ENCODE measurements at places on chromosomes 7 and 10. TPM values are rescaled to one million over a fixed set of nuclear protein-coding genes. Genes with fewer than 3 reads are reported as not detected.

GRCh38 chr10:15361131-15361530, 10.0 kb downstream of the FAM171A1 start:
- no peak overlapping the region for H3K4me3 ChIP-seq
- H3K27me3 ChIP-seq: no peaks in the 10 kb centered on the region
- H3K36me3 ChIP-seq: no peaks in the 10 kb centered on the region
- H3K4me1 ChIP-seq: no peaks in the 10 kb centered on the region
- no peak for DNase-seq

Gene PON3
- polyA plus RNA-seq: not detected

DNA sequence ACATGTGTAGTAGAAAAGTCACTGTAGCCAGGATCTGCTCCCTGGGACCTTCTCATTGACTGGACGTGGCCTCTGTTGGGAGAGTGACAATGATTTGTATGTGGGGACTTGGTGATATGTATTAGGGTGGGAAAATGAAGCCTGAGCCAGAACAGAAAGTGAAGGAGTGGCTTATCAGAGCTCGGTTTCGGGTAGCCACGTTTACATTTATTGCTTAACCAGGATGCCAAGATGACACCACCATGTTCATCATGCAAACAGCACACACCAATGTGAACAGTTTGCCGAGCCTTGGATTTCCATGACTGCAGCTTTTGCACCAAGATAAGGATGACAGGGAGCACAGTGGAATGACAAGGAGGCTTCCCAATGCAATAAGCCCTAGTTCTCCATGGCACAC, 112.8 kb upstream of the STK17A start:
- peaks cover 8% of the 10 kb centered on the region for H3K4me1 ChIP-seq
- no peak overlapping the region for H3K4me3 ChIP-seq
- DNase-seq: no peak
- H3K36me3 ChIP-seq: no peaks in the 10 kb centered on the region
- H3K27ac ChIP-seq: no peak overlapping the region
- H3K27me3 ChIP-seq: no peaks in the 10 kb centered on the region

Gene CALY
- 0.05 TPM for polyA plus RNA-seq

Gene PRPS1L1
- not detected for polyA plus RNA-seq

DNA sequence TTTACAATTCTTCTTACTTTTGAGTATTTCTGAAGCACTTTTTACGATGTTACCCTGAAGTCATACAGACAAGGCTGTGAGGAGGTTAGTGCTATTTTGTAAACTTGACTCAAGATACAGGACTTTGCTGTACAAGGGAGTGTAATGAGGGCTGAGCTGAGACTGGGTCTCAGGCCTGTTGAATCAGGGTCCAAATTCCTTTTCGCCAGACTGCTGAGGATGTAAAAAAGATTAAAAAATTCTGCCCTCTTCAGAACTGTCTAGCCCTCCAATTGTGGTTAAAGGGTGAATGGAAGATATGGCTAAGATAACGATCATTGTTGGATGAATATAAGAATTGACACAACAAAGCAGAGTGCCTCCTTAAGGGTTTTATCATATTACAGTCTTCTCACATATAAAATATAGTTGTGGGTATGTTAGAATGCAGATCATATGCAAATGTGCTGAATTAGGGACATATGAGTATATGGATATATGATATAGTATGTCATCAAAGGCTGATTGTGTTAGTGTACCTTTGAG, 165.4 kb downstream of the SUGCT start:
- H3K27me3 ChIP-seq: no peaks in the 10 kb centered on the region
- H3K4me1 ChIP-seq: no peaks in the 10 kb centered on the region
- H3K27ac ChIP-seq: no peak overlapping the region
- no peak overlapping the region for H3K4me3 ChIP-seq
- no peaks in the 10 kb centered on the region for H3K36me3 ChIP-seq
- no peak for DNase-seq

DNA sequence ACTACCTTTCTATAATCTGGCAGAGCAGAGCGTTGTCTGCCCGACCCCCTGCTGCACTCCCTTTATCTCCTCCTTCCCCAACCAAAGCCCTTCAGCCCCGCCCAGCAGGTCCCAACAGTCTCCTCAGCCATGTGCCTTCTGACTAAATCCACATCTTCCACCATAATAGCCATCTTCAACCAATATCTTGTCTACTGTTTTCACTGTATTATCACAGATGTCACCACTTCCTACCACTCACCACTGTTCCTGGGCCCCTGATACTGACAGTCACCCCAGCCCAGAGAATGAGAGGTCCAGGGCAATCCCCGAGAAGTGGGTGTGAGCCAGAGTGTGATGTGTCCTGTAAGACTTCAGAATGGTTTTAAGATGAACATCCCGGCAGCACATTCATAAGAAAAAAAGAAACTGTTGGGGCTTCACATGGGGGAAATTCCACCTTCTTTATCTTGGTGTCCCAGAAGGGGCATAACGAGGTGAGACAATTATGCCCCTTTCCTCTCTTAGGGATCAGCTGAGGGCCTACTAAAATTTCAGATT, 25.3 kb downstream of the CCDC6 start:
- H3K4me3 ChIP-seq: no peak overlapping the region
- no peak overlapping the region for H3K27ac ChIP-seq
- H3K4me1 ChIP-seq: peaks cover 41% of the 10 kb centered on the region
- no peaks in the 10 kb centered on the region for H3K27me3 ChIP-seq
- DNase-seq: no peak

Gene ASB13
- 9.8 TPM for polyA plus RNA-seq

GRCh38 chr7:50197549-50197948, 104.5 kb upstream of the ZPBP start:
- no peaks in the 10 kb centered on the region for H3K4me1 ChIP-seq
- no peak overlapping the region for H3K27ac ChIP-seq
- H3K36me3 ChIP-seq: no peaks in the 10 kb centered on the region
- no peak for DNase-seq
- H3K27me3 ChIP-seq: no peaks in the 10 kb centered on the region

DNA sequence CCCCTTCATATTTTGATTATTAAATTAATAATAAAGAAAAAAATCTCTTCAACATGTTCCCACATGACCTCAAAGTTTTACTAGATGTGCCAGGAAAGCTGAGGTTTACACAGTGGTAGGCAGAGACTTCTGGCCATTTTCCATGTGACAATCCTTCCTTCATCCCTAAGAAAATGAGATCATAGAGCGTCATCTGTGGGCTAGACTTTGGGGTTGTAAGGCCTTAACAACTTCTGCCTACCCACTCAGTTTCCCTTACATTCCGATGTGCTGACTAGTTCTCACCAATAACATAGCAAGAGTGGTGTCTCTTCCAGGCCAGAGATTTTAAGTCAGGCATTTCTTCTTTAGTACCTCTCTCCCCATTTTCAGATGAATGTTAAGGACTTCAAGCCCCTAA, 171.1 kb upstream of the PHF14 start:
- no peaks in the 10 kb centered on the region for H3K4me1 ChIP-seq
- no peaks in the 10 kb centered on the region for H3K27me3 ChIP-seq

GRCh38 chr10:7492660-7493046, 81.8 kb upstream of the SFMBT2 start:
- no peaks in the 10 kb centered on the region for H3K27me3 ChIP-seq
- DNase-seq: no peak
- peaks cover 9% of the 10 kb centered on the region for H3K4me1 ChIP-seq
- H3K4me3 ChIP-seq: no peak overlapping the region

Gene TMEM270
- not detected for polyA plus RNA-seq

DNA sequence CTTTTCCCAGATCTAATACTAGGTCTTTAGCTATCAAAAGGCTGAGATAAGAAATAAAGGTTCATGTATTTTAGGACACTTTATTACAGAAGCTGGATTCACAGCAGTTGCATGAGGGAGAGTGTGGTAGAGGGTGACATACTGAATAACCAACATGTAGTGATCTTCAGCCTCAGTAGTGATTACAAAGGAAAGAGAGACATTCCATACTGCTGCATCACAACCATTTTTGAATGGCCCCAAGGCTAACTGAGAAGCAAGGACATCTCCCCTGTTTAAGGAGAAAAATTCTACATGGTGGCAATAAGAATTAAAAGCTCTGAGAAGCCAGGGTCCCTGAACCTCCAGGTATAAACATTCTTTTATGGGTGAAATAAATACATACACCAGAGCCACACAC, 35.3 kb downstream of the COG5 start:
- H3K4me3 ChIP-seq: no peak overlapping the region
- no peaks in the 10 kb centered on the region for H3K27me3 ChIP-seq
- H3K36me3 ChIP-seq: peaks cover 17% of the 10 kb centered on the region
- peaks cover 8% of the 10 kb centered on the region for H3K4me1 ChIP-seq
- no peak for DNase-seq
- H3K27ac ChIP-seq: no peak overlapping the region

DNA sequence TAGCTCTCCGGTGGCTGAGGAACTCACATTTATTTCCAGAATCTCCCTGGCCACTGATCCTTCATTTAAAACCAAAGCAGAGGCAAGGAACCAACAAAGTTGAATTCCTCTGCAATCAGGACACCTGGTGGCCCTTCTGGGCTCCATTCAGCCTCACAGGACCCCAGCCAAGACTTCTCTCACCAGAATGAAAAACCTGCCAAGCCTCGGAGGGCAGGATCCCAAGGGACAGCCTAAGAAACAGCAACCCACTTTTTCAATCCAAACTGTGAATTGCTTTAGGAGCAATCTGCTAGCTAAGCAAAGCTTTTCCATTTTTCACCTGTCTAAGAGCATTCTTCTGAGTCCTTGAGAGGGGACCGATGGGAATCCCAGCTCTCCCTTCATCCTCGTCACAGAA, 34.6 kb downstream of the OAT start:
- no peak overlapping the region for H3K4me3 ChIP-seq
- no peaks in the 10 kb centered on the region for H3K36me3 ChIP-seq
- H3K27ac ChIP-seq: no peak overlapping the region
- H3K27me3 ChIP-seq: peaks cover 3% of the 10 kb centered on the region

Gene AS3MT
- 4.1 TPM for polyA plus RNA-seq

DNA sequence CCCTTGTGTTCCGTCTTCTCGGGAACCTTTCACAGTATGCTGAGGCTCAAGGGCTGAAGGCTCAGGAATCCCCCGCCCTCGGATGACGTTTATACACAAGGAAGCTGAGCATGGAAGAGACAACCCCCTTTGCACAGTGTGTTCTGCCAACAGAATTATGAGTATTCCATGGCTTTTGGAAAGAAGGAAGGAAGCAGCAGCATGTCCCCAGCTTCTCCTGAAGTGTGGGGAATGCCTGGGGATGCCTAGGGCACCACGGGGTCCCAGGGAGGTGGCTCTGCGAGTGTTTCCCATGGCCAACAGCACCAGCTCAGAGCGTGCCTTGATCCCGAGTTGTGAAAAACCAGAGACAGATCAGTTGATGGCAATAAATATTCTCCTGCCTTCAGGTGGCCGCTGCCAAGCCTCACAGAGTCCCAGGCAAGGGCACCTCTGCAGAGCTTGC, 88.8 kb upstream of the DDC start:
- no peaks in the 10 kb centered on the region for H3K36me3 ChIP-seq
- H3K27me3 ChIP-seq: no peaks in the 10 kb centered on the region
- peak overlapping the region; percentile 96 for H3K27ac ChIP-seq
- H3K4me1 ChIP-seq: peaks cover 70% of the 10 kb centered on the region

GRCh38 chr10:118543714-118544400, 51.6 kb downstream of the PRLHR start:
- H3K4me3 ChIP-seq: no peak overlapping the region
- no peak for DNase-seq
- H3K27ac ChIP-seq: no peak overlapping the region

Gene RNF32
- 0.48 TPM for polyA plus RNA-seq

DNA sequence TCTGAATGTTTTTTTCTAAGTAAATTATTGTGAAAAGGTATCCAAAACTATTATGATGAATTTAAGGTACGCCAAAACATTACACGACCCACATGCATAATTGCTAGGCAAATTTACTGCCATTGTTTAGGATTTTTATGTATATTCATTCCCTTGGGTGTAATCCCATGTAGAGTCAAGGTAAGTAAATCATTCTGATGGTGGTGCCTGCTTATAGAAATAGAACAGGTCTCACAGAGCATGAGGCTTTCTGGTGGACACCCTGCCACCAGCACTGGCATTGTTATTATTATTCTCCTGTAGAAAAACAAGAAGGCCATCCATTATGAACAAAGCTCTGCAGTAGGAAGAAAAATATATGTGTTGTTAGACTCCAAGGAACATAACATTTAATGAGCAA, 111.7 kb upstream of the ZNF804B start:
- no peak overlapping the region for H3K4me3 ChIP-seq
- no peaks in the 10 kb centered on the region for H3K4me1 ChIP-seq
- H3K27me3 ChIP-seq: no peaks in the 10 kb centered on the region
- no peak for DNase-seq

- no peak overlapping the region for H3K27ac ChIP-seq
- no peak overlapping the region for H3K4me3 ChIP-seq
- H3K27me3 ChIP-seq: no peaks in the 10 kb centered on the region
- DNase-seq: no peak
- H3K4me1 ChIP-seq: no peaks in the 10 kb centered on the region
- H3K36me3 ChIP-seq: no peaks in the 10 kb centered on the region
Observed at GRCh38 chr10:18158773-18159265, 18.6 kb downstream of the CACNB2 start.

Gene EVX1
- polyA plus RNA-seq: not detected

GRCh38 chr7:80856769-80857168, 62.1 kb downstream of the SEMA3C start:
- H3K4me3 ChIP-seq: no peak overlapping the region
- no peaks in the 10 kb centered on the region for H3K27me3 ChIP-seq
- no peak for DNase-seq
- no peak overlapping the region for H3K27ac ChIP-seq
- H3K36me3 ChIP-seq: no peaks in the 10 kb centered on the region

DNA sequence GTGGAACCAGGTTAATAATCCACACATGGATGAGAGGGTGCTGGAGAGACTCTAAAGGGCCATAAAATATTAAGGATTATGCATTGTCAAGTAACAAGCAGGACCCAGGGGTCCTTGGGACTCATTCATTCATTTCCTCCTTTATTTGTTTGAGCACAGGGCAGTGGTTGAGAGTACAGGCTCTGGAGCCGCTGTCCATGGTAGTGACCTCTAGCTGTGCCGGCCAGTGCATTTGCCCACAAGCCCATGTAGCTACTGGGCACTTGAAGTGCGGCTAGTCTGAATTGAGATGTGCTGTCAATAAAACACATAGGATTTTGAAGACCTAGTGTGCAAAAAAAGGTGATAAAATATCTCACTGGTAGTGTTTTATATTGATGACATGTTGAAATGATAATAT, 137.6 kb downstream of the C10orf105 start:
- DNase-seq: no peak
- H3K36me3 ChIP-seq: no peaks in the 10 kb centered on the region
- H3K27me3 ChIP-seq: no peaks in the 10 kb centered on the region
- no peaks in the 10 kb centered on the region for H3K4me1 ChIP-seq

- DNase-seq: no peak
- no peaks in the 10 kb centered on the region for H3K27me3 ChIP-seq
- H3K4me1 ChIP-seq: peaks cover 5% of the 10 kb centered on the region
- no peak overlapping the region for H3K4me3 ChIP-seq
Observed at GRCh38 chr10:98378722-98379121, 36.3 kb downstream of the PYROXD2 start.

Gene ENTPD1
- 1.4 TPM for polyA plus RNA-seq

GRCh38 chr7:155969192-155969929, 157.1 kb upstream of the SHH start:
- no peaks in the 10 kb centered on the region for H3K4me1 ChIP-seq
- H3K27ac ChIP-seq: no peak overlapping the region
- H3K36me3 ChIP-seq: no peaks in the 10 kb centered on the region

- DNase-seq: no peak
- H3K27ac ChIP-seq: no peak overlapping the region
- no peak overlapping the region for H3K4me3 ChIP-seq
- peaks cover 21% of the 10 kb centered on the region for H3K4me1 ChIP-seq
- H3K27me3 ChIP-seq: no peaks in the 10 kb centered on the region
Observed at GRCh38 chr7:107902381-107902780, 11.4 kb downstream of the DLD start.

GRCh38 chr10:117425974-117426566, 50.8 kb upstream of the PDZD8 start:
- no peak for DNase-seq
- no peaks in the 10 kb centered on the region for H3K36me3 ChIP-seq
- no peaks in the 10 kb centered on the region for H3K4me1 ChIP-seq
- no peak overlapping the region for H3K27ac ChIP-seq

Data from psoas muscle (tissue), 8 donors.